ENCODE measurements at places on chromosomes 3 and 15.

GRCh38 chr3:133996251-133996661 lies 33.5 kb downstream of the SLCO2A1 start:
- DNase-seq, result no peak

- no peak for DNase-seq
Observed at GRCh38 chr3:54773271-54773670, 154.6 kb downstream of the LRTM1 start.

- DNase-seq, result no peak
Observed at GRCh38 chr3:58422756-58423325, 10.8 kb downstream of the PDHB start.

GRCh38 chr3:99921986-99922385 lies 104.3 kb downstream of the CMSS1 start:
- DNase-seq, result no peak

DNA sequence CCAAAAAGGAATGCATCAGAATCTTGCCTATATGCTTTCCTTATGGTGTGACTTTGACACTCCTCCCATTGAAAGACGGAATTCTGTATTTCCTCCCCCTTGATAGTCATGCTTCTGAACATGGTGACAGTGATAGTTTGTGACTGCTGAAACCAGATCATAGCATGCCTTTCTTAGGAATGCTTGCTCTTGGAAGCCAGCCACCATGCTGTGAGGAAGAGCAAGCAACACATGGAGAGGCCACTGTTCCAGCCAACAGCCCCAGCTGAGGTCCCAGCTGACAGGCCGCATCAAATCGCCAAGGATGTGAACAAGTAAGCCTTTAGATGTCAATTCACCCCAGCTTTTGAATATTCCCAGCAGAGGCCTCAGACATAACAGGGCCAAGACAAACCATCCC lies 100.1 kb downstream of the IGF2BP2 start:
- no peak for DNase-seq

DNA sequence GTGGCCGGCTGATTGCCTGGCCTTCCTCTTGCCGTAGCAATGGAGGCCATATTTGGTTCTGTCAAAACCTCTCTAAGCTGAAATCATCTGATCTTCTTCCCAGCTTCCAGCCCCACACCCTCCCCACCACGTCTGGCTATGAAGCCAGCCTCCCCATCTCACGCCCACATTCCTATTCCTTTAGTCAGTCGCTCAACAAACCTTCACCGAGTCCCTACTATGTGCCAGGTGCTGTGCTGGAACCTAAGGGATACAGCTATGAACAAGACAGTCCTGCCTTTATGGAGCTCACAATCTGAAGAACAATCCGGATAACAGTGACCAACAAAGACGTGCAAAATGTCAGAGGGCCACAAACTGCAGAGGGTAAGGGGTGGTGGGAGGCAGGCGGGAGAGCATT lies 31.9 kb upstream of the SMAD6 start:
- DNase-seq, result no peak

DNA sequence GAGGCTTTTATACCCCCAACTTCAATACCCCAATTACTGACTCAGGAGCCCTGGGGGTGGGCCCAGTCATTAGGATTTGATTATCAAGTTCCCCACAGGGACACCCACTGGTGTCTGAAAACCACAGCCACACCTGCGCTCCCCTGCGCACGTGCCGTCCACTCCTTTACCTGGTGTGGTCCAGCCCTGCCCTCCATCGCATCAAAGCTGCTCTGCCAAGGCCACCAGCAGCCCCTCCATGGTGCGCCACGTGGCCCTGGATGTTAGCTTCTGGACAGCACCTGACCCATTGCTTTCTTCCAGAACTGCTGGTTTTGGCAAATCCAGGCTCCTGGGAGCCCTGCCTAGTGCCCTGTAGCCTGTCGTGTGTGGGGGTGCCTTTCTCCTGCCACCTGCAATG lies 136.3 kb downstream of the NSMCE3 start:
- DNase-seq, result no peak
